ENCODE measurements at places on chromosomes 16 and 17. TPM values are rescaled to one million over a fixed set of nuclear protein-coding genes. Genes with fewer than 3 reads are reported as not detected.

CHAD gene
- polyA plus RNA-seq = not detected

TP53TG3C gene
- not detected for polyA plus RNA-seq

LAT gene
- polyA plus RNA-seq = 4.0 TPM

HOXB6 gene
- polyA plus RNA-seq = not detected

All from GM12878 (cell line).